Activated CD8-positive, alpha-beta T cell treated with anti-CD3 and anti-CD28 coated beads, Interleukin-2, amount 10 ng/mL, durations not matched to agents 7 days and 5 days (primary cell): ENCODE measurements at places on chromosomes 5 and 9. TPM values are rescaled to one million over a fixed set of nuclear protein-coding genes. Genes with fewer than 3 reads are reported as not detected.

DNA sequence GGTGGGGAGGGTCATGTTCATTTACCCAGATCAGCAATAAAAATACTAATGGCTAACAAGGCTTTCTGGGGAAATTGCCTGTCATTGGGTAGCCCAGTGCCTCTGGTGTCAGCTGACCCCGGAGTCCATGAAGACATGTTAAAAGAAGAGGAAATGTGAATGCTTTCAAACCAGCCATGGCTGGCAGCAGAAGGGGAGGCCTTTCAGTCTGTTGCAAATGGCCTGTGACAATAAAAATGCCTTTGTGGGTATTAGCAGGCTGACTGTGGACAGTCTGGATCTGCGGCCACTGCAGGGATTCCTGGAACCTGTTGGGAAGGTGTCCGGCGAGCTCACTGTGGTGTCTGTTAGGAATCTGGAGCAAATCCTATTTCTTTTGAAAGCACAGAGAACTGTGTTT, 7.5 kb downstream of the ABL1 start:
- no peak for DNase-seq
- H3K4me1 ChIP-seq, result peaks cover 9% of the 10 kb centered on the region
- H3K4me3 ChIP-seq, result no peak overlapping the region

- H3K4me1 ChIP-seq, result peaks cover 20% of the 10 kb centered on the region
- no peak overlapping the region for H3K4me3 ChIP-seq
- H3K27me3 ChIP-seq, result no peaks in the 10 kb centered on the region
- DNase-seq, result no peak
- peaks cover 51% of the 10 kb centered on the region for H3K36me3 ChIP-seq
- H3K27ac ChIP-seq, result no peak overlapping the region
Measured at GRCh38 chr9:15187589-15187988, 119.4 kb downstream of the TTC39B start.

- peak overlapping the region; percentile 29 for H3K4me3 ChIP-seq
- peaks cover 3% of the 10 kb centered on the region for H3K27me3 ChIP-seq
- DNase-seq, result no peak
- peaks cover 10% of the 10 kb centered on the region for H3K36me3 ChIP-seq
- H3K27ac ChIP-seq, result peak overlapping the region; percentile 77
Measured at GRCh38 chr9:127983847-127984289, 3.1 kb upstream of the EEIG1 start.

The PIP5KL1 gene
- total RNA-seq, result 2.6 TPM

The HNRNPAB gene
- total RNA-seq, result 335 TPM
